ENCODE measurements at places on chromosomes 4 and X. TPM values are rescaled to one million over a fixed set of nuclear protein-coding genes. Genes with fewer than 3 reads are reported as not detected.

The LIMCH1 gene
- total RNA-seq: 10.4 TPM

The EPGN gene
- total RNA-seq: 1.5 TPM

The CLTRN gene
- 0.25 TPM for total RNA-seq

The CDX4 gene
- total RNA-seq: not detected

The NDNF gene
- 0.22 TPM for total RNA-seq

GRCh38 chr4:152513078-152513477, 22.8 kb downstream of the FBXW7 start:
- DNase-seq: no peak

GRCh38 chrX:134236626-134237614, at the start of gene CCDC160:
CCDC160 (plus strand) TSS chrX:134237182; CDS start chrX:134244801, 7,619 bp downstream.
- peak; percentile 2 for DNase-seq

DNA sequence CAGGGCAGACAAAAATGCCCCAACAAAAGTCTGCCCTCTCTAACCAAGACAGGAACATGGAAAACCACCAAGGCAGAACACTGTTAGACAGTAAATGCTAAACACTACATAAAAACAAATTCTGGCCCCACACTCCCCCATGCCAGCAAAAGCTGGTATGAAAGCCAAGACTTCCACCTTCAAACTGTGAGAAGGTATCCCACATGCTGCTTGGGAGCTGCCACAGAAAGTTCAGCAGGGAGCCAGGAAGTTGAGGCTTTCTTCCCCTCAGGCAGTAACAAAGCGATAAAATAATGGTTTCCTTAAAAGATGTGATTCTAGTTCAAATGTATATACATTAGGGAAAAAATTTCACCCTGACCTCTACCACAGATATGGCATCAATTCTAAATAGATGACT, 770.4 kb upstream of the NDST4 start:
- DNase-seq: no peak

DNA sequence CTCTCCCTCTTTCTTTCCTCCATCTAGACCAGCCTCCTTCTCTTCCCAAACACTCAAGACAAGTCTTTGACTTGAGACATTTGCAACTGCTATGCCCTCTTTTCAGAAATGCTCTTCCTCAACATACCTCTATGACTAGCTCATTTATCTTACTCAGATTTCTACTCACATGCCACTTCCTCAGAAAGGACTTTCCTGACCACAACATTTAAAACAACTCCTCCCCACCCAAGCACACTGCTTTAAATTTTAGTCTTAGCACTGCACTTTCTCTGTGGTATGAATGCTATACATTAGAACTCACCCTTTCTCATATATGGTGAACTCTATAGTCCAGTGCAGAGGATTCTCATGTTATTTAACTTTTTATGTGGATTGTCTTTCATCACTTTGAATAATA, 28.4 kb upstream of the SULT1E1 start:
- no peak for DNase-seq

- no peak for DNase-seq
Observed at GRCh38 chr4:101271516-101271915, 75.8 kb downstream of the PPP3CA start.

Measured in HCT116 (cell line).